ENCODE measurements at places on chromosomes 11 and 22. TPM values are rescaled to one million over a fixed set of nuclear protein-coding genes. Genes with fewer than 3 reads are reported as not detected.

- H3K27me3 ChIP-seq: no peaks in the 10 kb centered on the region
- H3K4me1 ChIP-seq: peaks cover 40% of the 10 kb centered on the region
- H3K36me3 ChIP-seq: no peaks in the 10 kb centered on the region
- DNase-seq: no peak
- H3K4me3 ChIP-seq: peak overlapping the region; percentile 97
Measured at GRCh38 chr11:10305964-10306918, 1.4 kb downstream of the ADM start.

The ADAMTS15 gene
- polyA plus RNA-seq: 0.30 TPM

- no peak for DNase-seq
- H3K36me3 ChIP-seq: no peaks in the 10 kb centered on the region
- no peaks in the 10 kb centered on the region for H3K27me3 ChIP-seq
- peaks cover 10% of the 10 kb centered on the region for H3K4me1 ChIP-seq
- no peak overlapping the region for H3K4me3 ChIP-seq
Measured at GRCh38 chr22:47784367-47784983, 1022.0 kb downstream of the TBC1D22A start.

DNA sequence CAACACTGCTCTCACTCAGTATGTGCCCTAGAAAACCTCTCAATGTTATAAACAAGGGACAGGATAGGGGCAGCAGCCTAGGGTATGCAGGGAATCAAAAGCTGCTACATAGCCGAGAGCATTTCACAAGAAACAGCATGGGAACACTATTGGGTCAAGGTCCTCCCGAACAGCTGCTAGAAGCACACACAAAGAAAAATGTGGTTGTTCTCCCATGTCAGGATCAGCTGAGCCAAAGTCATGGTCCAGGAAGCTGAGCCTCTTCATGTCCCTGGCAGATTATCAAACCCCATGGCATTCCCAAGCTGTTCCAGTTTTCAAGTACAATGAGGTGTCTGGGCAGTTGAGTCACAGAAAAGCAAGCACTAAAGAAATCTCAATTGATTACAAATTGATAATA, 21.0 kb upstream of the GDPD4 start:
- H3K4me1 ChIP-seq: no peaks in the 10 kb centered on the region
- no peaks in the 10 kb centered on the region for H3K27me3 ChIP-seq
- H3K27ac ChIP-seq: no peak overlapping the region
- no peak overlapping the region for H3K4me3 ChIP-seq
- peaks cover 7% of the 10 kb centered on the region for H3K36me3 ChIP-seq

DNA sequence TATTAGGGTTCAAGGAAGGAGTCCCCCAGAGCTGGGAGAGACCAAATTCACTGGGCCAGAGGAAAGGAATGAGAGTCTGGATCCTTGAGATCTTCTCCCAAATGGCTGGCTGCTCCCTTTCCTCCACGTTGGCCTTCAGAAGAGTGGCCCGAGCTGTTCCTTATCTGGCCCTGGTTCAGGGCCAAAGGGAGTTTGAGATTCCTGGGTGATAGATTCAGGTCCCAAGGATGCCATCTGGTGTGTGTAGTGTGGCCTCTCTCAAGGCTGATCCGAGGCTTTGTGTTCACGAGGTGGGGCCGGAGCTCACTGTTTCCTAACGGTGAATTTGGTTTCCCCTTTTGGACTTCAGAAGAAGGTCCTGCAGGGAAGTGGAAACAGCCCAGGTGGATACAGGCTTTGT, 17.4 kb upstream of the ABCC8 start:
- no peak overlapping the region for H3K27ac ChIP-seq
- no peak overlapping the region for H3K4me3 ChIP-seq
- no peaks in the 10 kb centered on the region for H3K36me3 ChIP-seq
- no peak for DNase-seq
- peaks cover 3% of the 10 kb centered on the region for H3K27me3 ChIP-seq

DNA sequence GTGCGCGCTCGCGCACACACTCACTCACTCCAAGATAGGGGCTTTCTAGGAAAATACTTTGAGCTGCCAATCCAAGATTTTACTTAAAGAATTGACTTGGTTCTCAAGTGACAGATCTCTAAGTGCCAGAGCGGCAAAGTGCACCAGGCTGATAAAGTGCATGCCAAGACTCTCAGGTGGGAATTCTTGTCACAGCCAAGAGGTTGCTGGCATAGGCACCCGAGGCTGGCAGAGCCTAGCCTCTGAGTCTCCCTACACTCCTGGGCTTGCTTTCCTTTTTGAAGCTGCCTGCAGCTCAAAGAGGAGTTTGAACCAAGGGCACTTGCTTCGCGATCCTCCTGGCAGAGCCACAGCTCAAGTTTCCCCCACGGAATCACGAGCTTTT, 2.5 kb upstream of the ADM start:
- H3K36me3 ChIP-seq: peaks cover 5% of the 10 kb centered on the region
- H3K27ac ChIP-seq: peak overlapping the region; percentile 90

The RAB3IL1 gene
- polyA plus RNA-seq: 0.31 TPM

The YAP1 gene
- polyA plus RNA-seq: 125 TPM

- H3K4me1 ChIP-seq: peaks cover 11% of the 10 kb centered on the region
- H3K36me3 ChIP-seq: no peaks in the 10 kb centered on the region
- no peaks in the 10 kb centered on the region for H3K27me3 ChIP-seq
- no peak for DNase-seq
- no peak overlapping the region for H3K27ac ChIP-seq
- H3K4me3 ChIP-seq: no peak overlapping the region
Measured at GRCh38 chr11:59542142-59542810, 30.9 kb downstream of the OR4D9 start.

The SCGB2A2 gene
- not detected for polyA plus RNA-seq

GRCh38 chr22:32477596-32477995, 3.0 kb downstream of the FBXO7 start:
- peaks cover 23% of the 10 kb centered on the region for H3K4me1 ChIP-seq
- H3K27me3 ChIP-seq: no peaks in the 10 kb centered on the region
- peaks cover 10% of the 10 kb centered on the region for H3K36me3 ChIP-seq

The OR2AG1 gene
- not detected for polyA plus RNA-seq

GRCh38 chr22:45023431-45023830, 13.6 kb upstream of the PHF21B start:
- peaks cover 17% of the 10 kb centered on the region for H3K27me3 ChIP-seq
- H3K4me3 ChIP-seq: no peak overlapping the region
- no peak for DNase-seq
- no peaks in the 10 kb centered on the region for H3K36me3 ChIP-seq
- H3K27ac ChIP-seq: no peak overlapping the region
- no peaks in the 10 kb centered on the region for H3K4me1 ChIP-seq

The SMTNL1 gene
- polyA plus RNA-seq: not detected

DNA sequence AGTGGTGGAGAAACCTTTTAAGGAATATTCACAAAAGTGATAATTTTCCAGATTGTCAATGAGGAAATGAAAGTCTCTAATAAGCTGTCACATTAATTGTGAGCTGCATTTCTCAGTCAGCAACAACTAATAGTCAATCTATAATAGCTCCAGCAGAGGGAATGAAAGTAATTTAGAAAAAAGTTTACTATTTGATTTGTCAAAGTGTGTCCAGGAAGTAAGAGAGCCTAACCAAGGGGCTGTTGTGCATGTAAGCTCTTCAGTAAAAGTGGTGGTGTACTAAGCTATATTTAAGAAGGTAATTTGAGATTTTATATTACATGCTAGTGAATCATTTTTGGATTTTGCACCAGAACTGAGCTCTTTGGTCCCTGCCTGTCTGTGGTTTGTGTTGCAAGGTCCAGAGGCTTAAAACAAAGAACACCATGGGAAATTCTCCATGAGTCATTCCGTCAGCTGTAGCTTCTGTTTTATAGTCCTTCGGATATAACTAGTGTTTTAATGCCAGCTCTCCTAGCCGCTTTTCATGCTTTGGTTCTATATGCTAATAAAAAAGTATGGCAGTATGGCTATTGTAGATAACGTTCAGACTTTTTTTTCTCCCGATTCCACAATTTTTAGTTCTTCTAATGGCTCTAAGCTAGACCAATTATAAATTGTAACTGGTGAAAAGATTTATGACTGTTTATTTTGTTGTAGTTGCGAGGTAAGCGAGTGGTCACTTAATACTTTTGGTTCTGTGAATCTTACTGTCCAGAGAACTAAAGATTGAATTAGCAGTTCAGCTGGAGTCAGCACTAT, 64.6 kb downstream of the ARHGEF12 start:
- H3K27ac ChIP-seq: peak overlapping the region; percentile 80
- H3K27me3 ChIP-seq: no peaks in the 10 kb centered on the region
- no peaks in the 10 kb centered on the region for H3K36me3 ChIP-seq
- peak overlapping the region; percentile 21 for H3K4me3 ChIP-seq

The GLYATL1 gene
- 0.33 TPM for polyA plus RNA-seq

DNA sequence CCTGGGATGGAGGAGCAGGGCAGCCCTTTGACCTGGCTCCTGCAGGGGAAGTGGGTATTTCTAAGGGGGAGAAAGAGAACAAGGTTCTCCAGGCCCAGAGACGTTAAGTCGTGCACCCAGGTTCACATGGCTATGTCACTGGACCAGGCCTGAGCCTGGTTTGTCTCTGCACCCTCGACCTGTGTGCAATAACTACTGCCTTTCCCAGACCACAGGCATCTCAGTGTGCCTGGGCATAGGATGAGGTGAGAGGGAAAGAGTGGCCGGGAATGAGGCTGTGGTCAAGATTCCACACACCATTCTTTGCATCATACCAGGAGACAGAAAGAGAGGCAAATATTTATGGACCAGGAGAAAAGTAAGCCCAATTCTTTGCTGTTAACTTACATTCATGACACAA, 66.8 kb downstream of the PRR5L start:
- no peak for DNase-seq
- H3K27me3 ChIP-seq: no peaks in the 10 kb centered on the region
- H3K27ac ChIP-seq: peak overlapping the region; percentile 91
- no peak overlapping the region for H3K4me3 ChIP-seq

The OR5I1 gene
- polyA plus RNA-seq: not detected

DNA sequence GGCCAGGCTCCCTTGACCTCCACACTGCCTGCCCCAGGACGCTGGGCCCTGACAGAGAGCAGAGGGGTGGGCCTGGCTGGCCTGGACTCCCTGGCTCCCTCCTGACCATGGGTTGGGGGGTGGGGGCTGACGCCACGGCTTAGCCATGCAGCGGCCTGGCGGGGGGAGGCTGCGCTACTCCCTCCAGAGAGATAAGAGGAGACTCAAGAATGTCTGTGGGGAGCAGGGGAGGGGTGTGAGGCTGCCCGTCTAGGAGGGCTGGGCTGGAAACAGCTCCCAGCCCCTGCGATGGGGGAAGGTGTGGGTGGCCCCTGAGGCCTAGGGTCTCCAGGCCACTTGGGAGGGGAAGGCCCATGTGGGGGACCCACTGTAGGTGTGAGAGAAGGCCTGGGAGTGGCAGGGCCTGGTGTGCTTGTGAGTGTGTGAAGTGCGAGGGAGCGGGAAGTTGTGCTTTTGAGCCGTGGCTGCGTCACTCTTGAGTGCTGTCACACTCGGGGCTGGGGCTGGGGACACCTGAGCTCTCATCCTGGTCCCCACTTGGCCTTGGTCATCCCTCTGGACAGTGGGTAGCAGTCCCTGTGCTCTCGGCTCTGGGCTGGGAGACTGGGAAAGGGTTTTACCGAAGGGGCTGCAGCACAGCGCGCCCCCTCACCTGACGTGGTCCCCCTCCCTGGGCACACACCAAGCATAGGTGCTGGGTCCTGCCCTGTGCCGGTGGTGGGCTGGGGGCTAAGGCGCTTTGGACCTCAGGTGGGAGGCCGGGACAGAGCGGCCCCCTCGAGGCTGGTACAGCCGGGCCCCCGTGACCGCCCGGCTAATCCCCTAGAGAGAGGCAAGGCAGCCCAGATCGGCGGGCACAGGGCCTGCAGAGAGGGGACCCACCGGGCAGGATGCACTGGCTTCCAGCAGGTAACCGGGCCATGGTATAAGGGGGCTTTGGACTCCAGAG, 2.4 kb downstream of the MYRF start:
- no peak for DNase-seq
- peaks cover 22% of the 10 kb centered on the region for H3K27me3 ChIP-seq
- H3K4me3 ChIP-seq: no peak overlapping the region
- H3K27ac ChIP-seq: no peak overlapping the region
- H3K36me3 ChIP-seq: no peaks in the 10 kb centered on the region

- no peaks in the 10 kb centered on the region for H3K27me3 ChIP-seq
- H3K36me3 ChIP-seq: no peaks in the 10 kb centered on the region
- DNase-seq: no peak
- peaks cover 12% of the 10 kb centered on the region for H3K4me1 ChIP-seq
- H3K4me3 ChIP-seq: no peak overlapping the region
- peak overlapping the region; percentile 58 for H3K27ac ChIP-seq
Measured at GRCh38 chr11:94450048-94450447, 43.6 kb downstream of the MRE11 start.

The OR9G1 gene
- polyA plus RNA-seq: not detected

The PGA5 gene
- polyA plus RNA-seq: not detected

- no peak for DNase-seq
- H3K4me3 ChIP-seq: no peak overlapping the region
- no peaks in the 10 kb centered on the region for H3K27me3 ChIP-seq
- H3K27ac ChIP-seq: peak overlapping the region; percentile 92
- peaks cover 39% of the 10 kb centered on the region for H3K36me3 ChIP-seq
- H3K4me1 ChIP-seq: peaks cover 20% of the 10 kb centered on the region
Measured at GRCh38 chr11:47177846-47178245, 1.2 kb upstream of the ARFGAP2 start.

- H3K27me3 ChIP-seq: no peaks in the 10 kb centered on the region
- H3K36me3 ChIP-seq: no peaks in the 10 kb centered on the region
- DNase-seq: no peak
- no peak overlapping the region for H3K27ac ChIP-seq
- H3K4me1 ChIP-seq: no peaks in the 10 kb centered on the region
Measured at GRCh38 chr22:48851933-48852549, 975.6 kb downstream of the BRD1 start.

DNA sequence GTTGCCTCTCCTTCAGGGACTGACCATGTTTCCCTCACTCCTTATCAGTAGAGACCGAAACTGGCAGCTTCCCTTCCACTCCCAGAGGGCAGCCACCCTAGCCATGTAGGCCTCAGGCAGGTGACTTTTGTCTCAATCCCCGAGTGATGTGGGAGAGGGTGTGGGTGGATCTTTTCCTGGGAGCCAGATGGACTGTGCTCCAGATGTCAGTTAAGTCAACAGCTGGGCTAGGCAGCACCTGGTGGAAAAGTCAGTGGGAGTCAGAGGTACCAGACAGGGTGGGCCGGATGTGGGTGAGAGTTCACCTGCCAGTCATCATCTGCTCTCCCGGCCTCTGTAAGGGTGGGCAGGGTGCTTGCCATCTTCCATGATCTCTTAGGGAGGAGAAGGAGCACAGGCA, 1.9 kb downstream of the BANF1 start:
- H3K27me3 ChIP-seq: no peaks in the 10 kb centered on the region
- no peak overlapping the region for H3K4me3 ChIP-seq
- H3K27ac ChIP-seq: no peak overlapping the region
- no peak for DNase-seq

The IFITM2 gene
- polyA plus RNA-seq: 26.9 TPM

- no peaks in the 10 kb centered on the region for H3K27me3 ChIP-seq
- no peak overlapping the region for H3K27ac ChIP-seq
- no peaks in the 10 kb centered on the region for H3K4me1 ChIP-seq
- DNase-seq: no peak
- no peak overlapping the region for H3K4me3 ChIP-seq
- H3K36me3 ChIP-seq: peaks cover 44% of the 10 kb centered on the region
Measured at GRCh38 chr22:23800297-23801237, 13.8 kb downstream of the SMARCB1 start.

The SLCO2B1 gene
- polyA plus RNA-seq: not detected

- H3K27me3 ChIP-seq: no peaks in the 10 kb centered on the region
- H3K27ac ChIP-seq: no peak overlapping the region
- DNase-seq: no peak
Measured at GRCh38 chr22:47029244-47030074, 267.0 kb downstream of the TBC1D22A start.

Measured in keratinocyte (primary cell).